ENCODE measurements at places on chromosomes 1 and 21. TPM values are rescaled to one million over a fixed set of nuclear protein-coding genes. Genes with fewer than 3 reads are reported as not detected.

Gene THEM5
- total RNA-seq, result not detected

Gene S100A7A
- not detected for total RNA-seq

Gene PLPPR5
- not detected for total RNA-seq

Gene RUNX1
- total RNA-seq, result 32.9 TPM

Gene IL6R
- total RNA-seq, result 29.5 TPM

Gene C1orf185
- total RNA-seq, result not detected

Gene FAM72C
- total RNA-seq, result not detected

Gene KCNE2
- not detected for total RNA-seq

Gene PERM1
- total RNA-seq, result 0.43 TPM

Gene RPTN
- not detected for total RNA-seq

Gene SLC45A1
- total RNA-seq, result 3.0 TPM

Gene SOX13
- 11.6 TPM for total RNA-seq

Gene IL20
- total RNA-seq, result not detected

Gene ST6GALNAC3
- total RNA-seq, result 18.9 TPM

Gene TSHB
- total RNA-seq, result not detected
